Renal cortex interstitium (tissue), 15 donors: ENCODE measurements at places on chromosomes 3 and 15. TPM values are rescaled to one million over a fixed set of nuclear protein-coding genes. Genes with fewer than 3 reads are reported as not detected.

The CCDC9B gene
- polyA plus RNA-seq, result 5.0 TPM

The COL6A6 gene
- polyA plus RNA-seq, result 2.7 TPM

The DRD3 gene
- not detected for polyA plus RNA-seq

The CPA3 gene
- polyA plus RNA-seq, result 0.20 TPM

The SPESP1 gene
- polyA plus RNA-seq, result 4.5 TPM

The CORO2B gene
- 23.9 TPM for polyA plus RNA-seq

The MASP1 gene
- polyA plus RNA-seq, result 9.7 TPM

The DUOXA2 gene
- not detected for polyA plus RNA-seq

The ZNF197 gene
- 33.9 TPM for polyA plus RNA-seq

The PCBP4 gene
- polyA plus RNA-seq, result 75.5 TPM

The C3orf20 gene
- polyA plus RNA-seq, result 0.34 TPM

The STRIT1 gene
- 0.81 TPM for polyA plus RNA-seq

The STRC gene
- 1.6 TPM for polyA plus RNA-seq

The ADIPOQ gene
- polyA plus RNA-seq, result 0.01 TPM

The CA12 gene
- polyA plus RNA-seq, result 95.1 TPM

The STXBP5L gene
- polyA plus RNA-seq, result 0.15 TPM

The ACSBG1 gene
- polyA plus RNA-seq, result 1.5 TPM

The CYP1A2 gene
- polyA plus RNA-seq, result 0.13 TPM

The SRGAP3 gene
- 15.0 TPM for polyA plus RNA-seq

The PARP16 gene
- polyA plus RNA-seq, result 16.8 TPM

The CLDN11 gene
- 198 TPM for polyA plus RNA-seq

The GP9 gene
- polyA plus RNA-seq, result 1.3 TPM

The OIP5 gene
- polyA plus RNA-seq, result 12.2 TPM

The MKRN2OS gene
- polyA plus RNA-seq, result 1.1 TPM

The CCDC54 gene
- 0.11 TPM for polyA plus RNA-seq

The SEMA3G gene
- polyA plus RNA-seq, result 24.5 TPM

The SLC9A9 gene
- 6.0 TPM for polyA plus RNA-seq

The MYRIP gene
- 2.3 TPM for polyA plus RNA-seq

The SCN11A gene
- 0.66 TPM for polyA plus RNA-seq

The ZNF80 gene
- polyA plus RNA-seq, result not detected

The SCAANT1 gene
- polyA plus RNA-seq, result 0.89 TPM

The CILP gene
- polyA plus RNA-seq, result 3.1 TPM

The OXSR1 gene
- polyA plus RNA-seq, result 50.2 TPM

The TRPM1 gene
- 0.24 TPM for polyA plus RNA-seq

The LRRIQ4 gene
- 0.13 TPM for polyA plus RNA-seq

The TAGLN3 gene
- polyA plus RNA-seq, result 3.0 TPM

The PTX3 gene
- polyA plus RNA-seq, result 3.4 TPM

The TMED3 gene
- polyA plus RNA-seq, result 52.0 TPM

The UROC1 gene
- polyA plus RNA-seq, result 0.29 TPM
